ENCODE measurements at places on chromosomes 1 and 21.

GRCh38 chr1:186220067-186220466 lies 155.0 kb downstream of the TPR start:
- no peak for DNase-seq

DNA sequence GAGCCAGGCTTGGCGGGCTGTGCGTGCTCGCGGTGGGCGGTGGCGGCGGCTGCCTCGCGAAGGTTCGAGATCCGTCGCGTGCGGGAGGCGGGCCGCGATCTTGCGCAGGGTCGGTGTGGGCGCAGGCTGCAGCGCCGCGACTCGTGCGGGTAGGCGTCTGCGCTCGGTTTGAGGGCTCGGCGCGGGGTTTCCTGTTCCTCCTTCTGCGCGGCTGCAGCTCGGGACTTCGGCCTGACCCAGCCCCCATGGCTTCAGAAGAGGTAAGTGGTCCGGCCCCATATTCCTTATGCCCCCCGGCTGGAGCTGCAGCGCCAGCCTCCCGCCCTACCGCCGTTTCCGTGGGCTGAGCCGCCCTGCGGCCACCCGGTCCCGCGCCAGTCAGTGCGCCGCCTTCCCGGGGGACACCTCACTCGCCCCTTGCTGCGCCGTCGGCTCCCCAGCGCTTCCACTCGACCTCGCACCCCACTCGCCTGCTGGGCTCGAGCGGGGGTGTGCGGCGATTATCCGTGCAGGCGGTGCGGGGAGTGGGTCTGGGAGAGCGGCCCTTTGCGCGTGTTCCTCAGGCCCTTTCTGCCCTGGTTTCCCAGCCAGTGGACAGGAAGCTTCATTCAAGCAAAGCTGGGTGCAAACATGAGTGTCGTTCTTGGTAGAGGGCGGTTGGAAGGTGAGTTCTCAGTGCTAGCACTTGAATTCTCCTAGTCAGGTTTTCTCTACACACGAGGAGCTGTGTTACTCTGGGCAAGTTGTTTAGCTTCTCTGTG lies at the start of gene CACYBP:
TSS of gene CACYBP (plus strand) at position 12 of the 761 bp plus-strand sequence. CDS start at position 246, 234 bp downstream.
- DNase-seq, result peak; percentile 43

DNA sequence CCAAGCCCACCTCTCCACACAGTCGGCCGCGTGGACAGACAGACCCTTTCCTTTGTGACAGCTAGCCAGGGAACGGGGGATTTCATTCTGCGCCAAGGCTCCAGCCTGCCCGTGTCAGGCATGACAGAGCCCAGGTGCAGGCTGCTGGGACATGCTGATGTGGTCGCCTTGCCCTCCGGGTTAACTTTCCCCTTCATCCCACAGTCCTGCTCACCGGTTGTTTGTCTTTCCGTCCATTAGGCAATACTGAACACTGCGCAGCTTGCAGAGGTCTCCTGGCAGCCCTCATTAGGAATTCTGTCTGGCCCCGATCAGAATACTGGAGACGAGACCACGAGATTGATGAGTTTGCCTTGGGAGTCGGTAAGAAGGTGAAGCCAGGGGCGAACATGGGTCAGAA lies 62.8 kb downstream of the SPSB1 start:
- DNase-seq, result no peak

DNA sequence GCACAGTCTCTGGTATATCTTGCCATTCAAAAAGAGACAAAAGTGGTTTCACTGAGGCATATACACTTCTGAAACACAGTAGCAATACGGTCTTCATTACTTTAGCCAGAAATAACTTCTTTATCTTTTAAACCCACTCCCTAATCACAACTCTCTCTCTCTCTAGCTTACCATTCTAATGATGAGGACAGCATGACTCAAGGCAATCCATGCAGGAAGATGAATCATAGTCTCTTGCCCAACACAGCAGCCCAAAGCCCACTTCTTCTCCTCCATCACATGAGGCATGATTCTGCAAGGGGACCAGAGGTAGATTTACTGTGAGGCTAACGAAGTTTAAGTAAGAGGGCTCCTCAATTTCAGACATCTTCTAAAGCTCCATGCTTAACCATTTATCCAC lies 285.0 kb upstream of the NR5A2 start:
- no peak for DNase-seq

- DNase-seq, result no peak
Observed at GRCh38 chr1:68464891-68465290, 15.1 kb upstream of the RPE65 start.

DNA sequence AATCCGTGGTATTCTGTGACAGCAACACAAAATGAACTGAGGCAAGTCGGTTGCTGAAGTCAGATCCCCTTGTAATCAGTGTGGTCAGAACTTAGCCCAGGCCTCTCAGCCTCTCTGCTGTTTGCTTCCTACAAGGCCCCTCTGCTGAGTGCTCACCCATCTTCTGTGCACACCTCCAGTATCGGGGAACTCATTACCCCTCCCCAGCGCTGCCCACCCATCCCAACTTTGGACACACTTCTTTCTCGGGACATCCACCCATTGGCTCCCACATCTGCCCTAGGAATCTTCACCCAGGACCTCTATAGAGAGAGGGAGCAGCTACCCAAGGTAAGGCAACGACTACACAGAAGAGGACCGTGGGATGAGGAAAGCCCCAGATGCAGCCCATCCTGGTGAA lies 217.5 kb downstream of the MATN1 start:
- DNase-seq, result no peak

GRCh38 chr1:50416553-50417453 lies 6.4 kb downstream of the DMRTA2 start:
- no peak for DNase-seq

- DNase-seq, result no peak
Observed at GRCh38 chr1:165344736-165345135, 11.8 kb downstream of the LMX1A start.

- DNase-seq, result no peak
Observed at GRCh38 chr1:2046953-2047748, 3.1 kb upstream of the PRKCZ start.

DNA sequence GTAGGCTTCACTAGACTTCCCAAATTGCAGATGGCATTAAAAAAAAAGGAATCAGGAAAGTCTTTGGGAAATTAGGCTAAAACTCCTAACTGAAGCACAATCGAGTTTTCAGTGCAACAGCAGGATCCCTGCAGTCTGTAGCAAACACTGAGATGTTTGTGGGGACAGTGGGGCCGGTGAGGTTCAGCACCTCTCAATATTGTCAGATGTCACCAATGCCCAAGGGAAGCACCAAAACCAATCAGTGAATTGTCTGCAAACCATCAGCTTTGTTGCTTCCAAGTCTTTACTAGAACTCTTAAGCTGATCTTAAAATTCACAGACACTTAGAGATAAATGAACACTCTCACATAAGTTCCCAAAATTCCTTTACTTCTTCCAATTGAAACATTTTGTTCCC lies 2.6 kb downstream of the ERG start:
- DNase-seq, result no peak

GRCh38 chr1:7962014-7962335 lies 464 bp downstream of the PARK7 start:
- no peak for DNase-seq

DNA sequence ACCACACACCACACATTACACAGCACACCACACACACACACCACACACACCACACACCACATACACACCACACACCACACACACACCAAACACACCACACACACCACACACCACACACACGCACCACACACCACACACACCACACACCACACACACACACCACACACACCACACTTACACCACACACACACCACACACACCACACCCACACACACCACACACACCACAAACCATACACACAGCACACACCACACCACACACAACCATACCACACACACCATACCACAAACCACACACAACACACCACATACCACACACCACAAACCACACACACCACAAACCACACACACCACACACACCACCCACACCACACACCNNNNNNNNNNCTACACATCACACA lies 40.9 kb upstream of the SIK1 start:
- no peak for DNase-seq

- no peak for DNase-seq
Observed at GRCh38 chr1:227654858-227655752, 80.0 kb downstream of the JMJD4 start.

DNA sequence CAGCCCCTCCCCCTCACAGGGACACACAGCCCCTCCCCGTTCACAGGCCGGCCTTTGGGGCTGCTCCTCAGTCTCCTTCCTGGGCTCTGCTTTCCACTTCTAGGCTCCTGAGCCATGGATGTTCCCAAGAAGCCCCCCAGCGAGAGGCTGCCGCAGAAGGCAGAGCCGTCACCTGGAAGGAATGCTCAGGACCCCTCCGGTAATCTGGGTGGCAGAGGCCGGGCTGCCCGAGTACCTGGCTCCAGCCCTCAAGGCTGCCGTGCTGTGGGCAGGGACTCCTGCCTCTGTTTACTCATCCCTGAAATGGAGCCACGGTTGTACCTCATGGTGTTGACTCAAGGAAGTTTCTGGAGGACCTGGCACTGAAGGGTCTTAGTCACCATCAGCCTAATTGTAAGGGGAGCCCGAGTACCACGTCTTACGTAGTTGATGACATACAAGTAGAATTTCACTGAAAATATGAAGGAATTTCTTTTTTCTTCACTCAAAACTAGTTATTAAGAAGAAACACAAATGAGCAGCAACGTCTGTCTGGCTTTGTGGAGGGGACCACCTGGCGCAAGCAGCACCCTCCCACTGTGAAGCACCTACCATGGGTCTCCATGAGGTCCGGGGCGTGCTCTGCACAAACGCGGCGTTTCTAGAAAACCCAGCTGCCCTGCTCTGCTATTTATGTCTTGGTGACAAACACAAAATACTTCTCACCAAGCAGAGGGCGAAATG lies 33.7 kb downstream of the PRDM15 start:
- no peak for DNase-seq

- DNase-seq, result no peak
Observed at GRCh38 chr1:59892841-59893811, 33.4 kb downstream of the CYP2J2 start.

DNA sequence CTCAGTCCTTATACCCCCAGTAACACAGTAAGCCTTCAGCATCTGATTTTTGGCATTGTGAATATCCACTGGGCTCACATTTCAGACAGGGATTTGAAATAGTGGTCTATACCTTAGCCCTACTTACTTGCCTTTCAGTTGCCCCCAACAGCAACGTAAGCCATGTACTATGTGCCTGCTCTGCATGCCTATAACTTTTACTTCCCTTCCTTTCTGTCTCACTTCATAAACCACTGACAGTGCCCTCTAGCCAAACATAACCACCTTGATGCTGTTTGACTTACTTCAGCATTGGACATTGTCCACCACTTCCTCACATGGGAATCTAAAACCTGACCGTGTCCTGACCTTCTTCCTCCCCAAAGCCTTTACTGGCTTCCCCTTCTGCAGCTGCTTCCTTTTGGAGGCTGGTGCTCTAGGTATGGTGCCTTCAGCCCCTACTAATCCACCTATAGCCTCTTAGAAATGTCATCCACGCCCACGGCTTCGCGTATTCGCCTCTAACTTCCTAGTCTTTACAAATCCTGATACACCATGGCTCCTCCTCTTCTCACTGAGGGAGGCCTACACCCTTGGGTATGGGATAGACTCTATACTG lies 3.6 kb upstream of the ZNF672 start:
- DNase-seq, result no peak

DNA sequence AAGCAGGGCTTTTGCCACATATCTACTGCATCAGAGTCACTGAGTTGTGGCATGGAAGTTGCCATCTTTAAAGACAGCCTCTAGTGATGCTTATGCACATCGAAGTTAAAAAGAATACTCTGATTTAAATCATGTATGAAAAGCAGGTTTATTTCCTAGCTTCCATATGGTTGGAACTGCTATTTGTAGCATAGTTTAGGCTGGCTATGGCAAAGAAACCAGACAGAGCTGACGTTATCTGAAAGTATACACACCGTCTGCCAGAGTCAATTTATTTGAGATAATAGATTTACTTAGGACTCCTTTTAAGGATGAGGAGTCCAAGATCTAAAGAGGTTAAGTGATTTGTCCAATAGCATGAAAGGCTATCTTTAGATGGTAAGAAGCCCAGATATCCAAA lies 536.9 kb upstream of the ADGRL4 start:
- DNase-seq, result no peak

DNA sequence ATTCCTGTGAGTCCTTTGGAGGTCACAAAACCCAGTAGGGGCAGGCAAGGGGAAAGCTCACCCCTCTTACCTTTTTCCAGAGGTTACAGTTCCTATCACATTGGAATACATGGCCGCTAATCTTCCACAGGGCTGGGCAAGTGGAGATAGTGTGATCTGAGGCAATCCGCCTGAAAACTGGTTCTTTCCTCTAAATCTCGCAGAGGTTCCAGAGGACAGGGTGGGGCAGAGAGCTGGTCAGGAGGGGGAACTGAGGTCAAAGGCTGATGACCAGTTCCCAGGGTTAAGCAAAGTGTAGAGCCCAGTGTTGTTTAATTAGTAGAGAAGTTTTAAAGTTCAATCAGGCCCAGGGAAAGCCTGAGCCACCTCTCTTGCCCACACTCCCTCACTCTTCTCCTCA lies at the start of gene SERPINC1:
TSS of gene SERPINC1 (minus strand) at position 179 of the 400 bp plus-strand sequence. CDS start at position 111, 68 bp downstream.
- DNase-seq, result no peak

DNA sequence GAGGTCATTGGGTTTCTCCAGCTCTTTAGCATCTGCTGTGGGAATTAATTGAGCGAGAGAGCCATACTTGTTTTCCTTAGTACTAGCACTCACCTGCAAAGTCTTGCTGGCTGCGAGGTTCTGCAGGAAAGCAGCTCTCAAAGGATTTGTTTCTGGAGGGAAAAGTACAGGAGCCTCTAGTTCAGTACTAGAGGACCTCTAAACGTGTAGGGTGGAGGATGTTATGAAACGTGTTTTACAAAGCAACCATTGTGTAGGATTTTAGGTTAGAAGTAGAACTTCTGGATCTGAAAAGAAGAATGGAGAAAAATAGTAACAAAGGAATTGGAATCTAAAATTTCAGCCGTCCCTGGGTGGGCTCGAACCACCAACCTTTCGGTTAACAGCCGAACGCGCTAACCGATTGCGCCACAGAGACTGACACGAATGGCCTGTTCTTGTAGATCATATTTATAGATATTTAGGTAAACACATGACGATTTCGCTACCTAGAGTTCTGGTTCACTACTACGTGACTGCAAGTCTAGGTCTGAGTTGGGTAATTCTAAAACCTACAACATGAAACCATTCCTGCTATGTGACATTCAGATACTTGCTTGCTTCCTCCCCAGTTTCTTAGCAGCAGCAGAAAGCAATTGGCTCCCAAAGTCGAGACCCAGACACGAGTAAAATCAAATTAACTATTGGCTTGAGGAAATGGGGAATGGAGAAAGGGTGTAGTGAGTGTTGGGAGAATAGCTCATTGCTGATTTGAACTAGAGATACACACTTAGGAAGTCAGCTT lies 60.2 kb upstream of the CFAP126 start:
- no peak for DNase-seq
